Ecto neural progenitor cell (in vitro differentiated cells): ENCODE measurements at places on chromosomes 5 and 9.
A peak's percentile ranks its signal among the peaks of the same experiment; 100 is the strongest.

- DNase-seq: peak; percentile 82
These were observed at the start of gene ECPAS for GRCh38 chr9:111483858-111484571. Gene ECPAS (minus strand): TSS chr9:111484383. CDS start chr9:111472918, 11,465 bp downstream.

GRCh38 chr5:180641566-180641900 lies 7.9 kb downstream of the FLT4 start:
- no peak for DNase-seq

GRCh38 chr9:130820135-130820738 lies 14.8 kb upstream of the ABL1 start:
- DNase-seq: no peak

- no peak for DNase-seq
These were observed 110.1 kb downstream of the SLIT3 start for GRCh38 chr5:169190849-169191248.

DNA sequence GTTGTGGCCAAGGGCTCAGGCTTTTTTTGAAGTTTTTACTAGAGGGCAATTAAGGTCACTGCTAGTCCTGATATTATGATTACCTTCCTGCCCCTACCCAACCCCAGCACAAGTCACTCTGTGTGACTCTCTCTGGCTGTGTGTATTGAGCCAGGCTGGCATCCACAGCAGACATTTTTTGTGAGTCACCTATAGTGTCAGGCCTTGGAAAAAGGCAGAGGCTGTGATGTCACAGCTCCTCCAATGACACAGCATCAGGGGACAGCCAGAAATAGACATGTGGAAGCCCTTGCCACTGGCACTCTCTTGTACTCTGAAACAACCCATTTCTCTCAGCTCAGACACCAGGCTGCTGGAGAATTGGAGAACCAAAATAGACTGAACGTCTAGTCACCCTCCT lies 145.4 kb downstream of the NMUR2 start:
- no peak for DNase-seq

GRCh38 chr5:157574456-157575380 lies 857 bp downstream of the ADAM19 start:
- DNase-seq: peak; percentile 67

- no peak for DNase-seq
These were observed 10.0 kb upstream of the ATG10 start for GRCh38 chr5:81961651-81962440.

DNA sequence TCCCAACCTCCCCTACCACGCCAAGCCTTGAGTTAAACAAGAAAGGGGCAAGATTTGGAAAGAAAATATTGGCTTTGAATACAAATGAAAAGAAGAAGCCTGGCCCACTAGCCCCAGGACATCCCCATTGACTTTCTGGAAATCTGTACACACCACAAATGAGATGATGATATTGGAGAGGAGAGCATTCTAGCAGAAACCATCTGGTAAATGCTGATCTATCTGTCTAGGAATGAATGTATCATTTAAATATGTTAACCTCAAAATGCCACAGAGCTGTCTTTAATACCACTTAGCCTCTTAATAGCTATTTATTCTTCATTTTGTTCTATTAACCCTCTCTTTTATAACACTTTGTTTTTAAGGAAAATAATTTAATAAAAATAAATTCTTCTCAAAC lies 270.2 kb upstream of the PDE4D start:
- no peak for DNase-seq

- no peak for DNase-seq
These were observed 54.9 kb downstream of the PSAT1 start for GRCh38 chr9:78351816-78352215.

GRCh38 chr5:95879661-95880060 lies 57.1 kb upstream of the GLRX start:
- no peak for DNase-seq

DNA sequence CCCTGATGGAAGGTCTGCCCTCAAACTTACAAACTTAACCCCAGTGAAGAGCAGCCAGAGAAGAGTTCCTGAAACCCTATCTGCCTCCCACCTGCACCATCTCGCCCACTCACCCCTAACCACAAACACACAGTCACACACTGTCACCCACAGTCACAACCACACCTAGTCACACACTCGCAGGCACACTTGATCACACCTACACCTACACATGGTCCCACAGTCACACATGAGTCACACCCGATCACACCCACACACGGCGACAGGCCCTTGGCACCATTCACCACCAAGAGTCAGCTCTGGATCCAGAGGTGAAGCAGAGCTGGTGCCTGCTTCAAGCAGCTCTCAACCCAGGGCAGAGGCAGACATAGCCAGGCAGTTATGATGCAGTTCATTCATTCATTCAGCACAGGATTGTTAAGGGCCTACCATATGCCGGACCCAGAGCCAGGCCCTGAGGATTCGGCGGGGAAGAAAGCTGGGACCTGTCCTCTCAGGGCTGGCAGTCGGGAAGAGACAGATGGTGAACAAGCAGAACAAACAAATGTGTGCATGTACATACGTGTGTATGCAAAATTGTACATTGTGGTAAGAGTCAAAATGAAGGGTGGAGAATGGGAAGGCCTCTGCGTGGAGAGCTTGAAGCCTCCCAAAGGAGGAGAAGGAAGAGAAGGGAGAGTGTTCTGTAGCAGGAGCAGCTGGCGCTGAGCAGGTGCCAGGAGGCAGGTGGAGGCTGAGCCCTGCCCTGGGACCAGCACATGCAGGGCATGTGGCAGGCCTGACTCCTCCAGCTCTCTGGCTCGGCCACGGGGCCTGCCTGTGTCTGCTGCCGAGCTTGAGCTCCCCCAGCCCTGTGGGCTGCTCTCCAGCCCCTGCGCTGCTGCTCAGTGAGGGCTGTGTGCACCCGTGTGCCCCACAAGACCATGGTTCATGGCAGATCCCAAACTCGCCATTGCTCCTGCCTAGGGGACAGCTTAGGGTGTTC lies 6.4 kb downstream of the TSPAN17 start:
- DNase-seq: no peak

GRCh38 chr9:126407114-126407870 lies 80.7 kb downstream of the MVB12B start:
- DNase-seq: no peak

DNA sequence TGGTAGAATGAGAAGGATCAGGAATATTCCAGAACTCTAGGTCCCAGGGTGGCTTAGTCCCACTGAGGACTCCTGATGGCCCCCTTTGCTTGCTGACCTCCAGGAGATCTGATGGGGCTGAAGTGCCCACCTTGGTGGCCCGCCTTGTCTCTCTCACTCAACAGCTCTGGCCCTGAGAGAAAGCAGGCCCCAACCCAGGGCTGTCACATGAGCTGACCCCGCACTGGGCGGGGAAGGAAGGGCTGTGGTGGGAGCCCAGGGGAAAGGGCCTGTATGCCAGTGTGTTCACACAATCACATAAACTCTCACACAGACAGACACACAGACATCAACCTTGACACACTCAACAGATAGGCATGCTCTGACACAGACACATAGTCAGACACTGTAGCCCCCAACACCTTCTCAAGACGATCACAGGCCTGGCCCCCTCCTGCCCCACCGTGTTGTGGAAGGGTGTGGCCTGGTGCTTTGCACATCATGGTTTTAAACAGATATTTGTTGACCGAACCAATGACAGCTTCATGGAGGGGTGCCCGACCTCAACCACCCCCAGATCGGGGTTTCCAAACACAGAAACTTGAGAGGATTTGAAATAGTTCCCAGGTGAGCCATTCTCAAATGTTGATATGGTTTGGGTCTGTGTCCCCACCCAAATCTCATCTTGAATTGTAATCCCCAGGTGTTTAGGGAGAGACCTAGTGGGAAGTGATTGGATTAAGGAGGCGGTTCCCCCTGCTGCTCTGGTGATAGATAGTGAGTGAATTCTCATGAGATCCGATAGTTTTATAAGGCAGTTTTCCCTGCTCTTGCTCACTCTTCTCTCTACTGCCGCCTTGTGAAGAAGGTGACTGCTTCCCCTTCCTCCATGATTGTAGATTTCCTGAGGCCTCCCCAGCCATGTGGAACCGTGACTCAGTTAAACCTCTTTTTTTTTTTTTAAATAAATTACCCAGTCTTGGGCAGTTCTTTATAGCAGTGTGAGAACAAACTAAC lies 48.5 kb upstream of the HAND1 start:
- DNase-seq: no peak

DNA sequence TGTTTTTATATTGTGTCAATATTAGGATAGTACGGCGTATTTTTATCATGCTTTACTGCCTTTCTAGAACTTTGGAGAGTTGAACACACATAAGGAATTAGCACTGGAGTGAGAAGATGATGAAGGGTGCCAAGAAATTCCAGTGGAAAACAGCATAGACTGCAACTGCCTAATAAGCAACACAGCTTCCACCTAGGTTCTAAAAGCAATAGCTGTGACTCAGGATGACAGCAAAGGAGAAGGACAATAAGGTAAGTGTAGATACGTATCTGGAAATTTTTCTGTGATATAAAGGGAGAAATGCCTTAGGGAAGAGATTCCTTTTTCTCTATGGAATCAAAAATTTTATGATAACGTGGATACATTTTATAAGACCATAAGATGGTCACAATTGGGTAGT lies 7.4 kb downstream of the PTPRD start:
- no peak for DNase-seq

GRCh38 chr5:126597156-126597555 lies 2.1 kb upstream of the ALDH7A1 start:
- no peak for DNase-seq

DNA sequence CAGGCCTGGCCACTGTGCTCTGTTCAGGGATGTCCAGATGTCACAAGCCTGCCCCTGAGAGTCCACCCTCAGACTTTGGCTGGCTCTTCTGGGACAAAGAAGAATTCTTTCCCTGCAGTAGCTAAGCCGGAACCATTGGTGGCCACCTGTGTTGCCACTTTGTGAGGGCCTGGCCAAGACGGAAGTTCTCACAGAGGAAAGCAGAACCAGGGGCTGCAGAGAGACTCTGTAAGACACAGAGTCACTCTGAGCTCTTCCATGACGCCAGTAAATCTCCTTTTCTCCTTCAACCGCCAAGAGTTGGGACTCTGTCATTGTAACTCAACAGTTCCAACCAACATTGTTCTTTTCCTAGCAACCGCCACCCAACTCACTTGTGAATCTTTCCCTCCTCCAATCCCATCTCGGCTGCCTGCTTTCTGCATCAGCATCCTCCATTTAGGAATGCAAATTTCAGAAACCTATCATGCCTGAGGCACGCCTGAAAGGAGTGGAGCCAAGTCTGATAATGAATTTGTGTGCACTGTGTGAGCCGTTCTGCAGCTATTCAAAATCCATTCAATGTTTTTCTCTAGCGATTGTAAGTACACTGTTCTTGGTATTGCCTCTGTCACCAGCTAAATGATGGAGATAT lies 37.8 kb upstream of the ATP6V1G1 start:
- DNase-seq: no peak

GRCh38 chr5:112339761-112340160 lies 79.3 kb downstream of the EPB41L4A start:
- no peak for DNase-seq

DNA sequence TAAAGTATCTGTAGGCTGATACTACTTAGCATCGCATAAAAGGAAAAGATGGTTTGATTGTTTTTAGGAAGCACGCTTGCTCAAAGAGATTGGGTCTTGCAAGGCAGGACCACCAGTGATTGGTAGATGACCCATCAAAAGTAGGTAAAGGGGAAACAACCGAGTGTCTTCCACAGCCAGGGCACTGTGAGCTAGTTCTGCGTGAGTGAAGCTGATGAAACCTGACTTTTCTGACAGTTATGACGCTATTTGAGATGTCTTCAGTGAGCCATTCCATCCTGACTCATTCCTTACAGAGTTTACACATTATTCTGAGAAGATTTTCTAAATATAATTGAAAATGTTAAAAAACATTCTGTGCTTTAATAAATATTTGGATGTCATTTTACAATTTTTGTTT lies 49.7 kb downstream of the BASP1 start:
- DNase-seq: no peak

GRCh38 chr5:78640662-78641474 lies 7.7 kb downstream of the LHFPL2 start:
- DNase-seq: no peak

DNA sequence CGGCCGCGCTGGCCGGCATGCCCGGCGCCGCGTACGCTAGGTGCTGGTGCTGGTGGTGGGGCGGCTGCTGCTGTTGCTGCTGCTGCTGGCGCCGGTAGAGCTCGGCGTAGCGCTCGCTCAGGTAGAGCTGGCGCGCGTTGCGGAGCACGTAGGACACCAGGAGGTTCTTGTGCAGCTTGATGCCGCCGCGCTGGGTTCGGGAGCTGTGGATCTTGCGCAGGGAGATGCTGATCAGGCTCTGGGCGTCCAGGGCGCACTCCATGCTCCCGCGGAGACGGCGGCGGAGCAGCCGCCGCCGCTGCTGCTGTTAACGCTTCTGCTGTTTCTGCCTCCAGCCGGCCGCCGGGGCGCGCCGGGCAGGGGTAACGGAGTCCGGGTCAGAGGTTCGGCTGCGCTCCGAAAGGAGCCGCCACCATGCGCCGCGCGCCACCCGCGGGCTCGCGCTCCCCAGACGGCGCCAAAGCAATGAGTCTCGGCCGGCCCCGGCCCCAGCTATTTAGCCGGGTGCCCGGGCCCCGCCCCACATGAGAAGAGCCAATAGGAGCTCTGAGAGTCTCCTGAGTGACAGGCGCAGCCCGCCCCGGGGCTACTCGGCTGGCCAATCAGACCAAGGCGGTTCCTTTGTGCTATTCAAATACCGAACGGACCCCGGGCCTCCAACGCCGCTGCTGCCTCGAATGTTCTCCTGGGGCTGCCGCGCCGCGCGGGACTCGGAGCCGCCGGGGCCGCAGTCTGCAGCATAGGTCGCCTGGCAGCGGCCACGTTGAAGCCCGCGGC lies at the start of gene IER5L:
IER5L (minus strand) TSS at position 471 of the 777 bp plus-strand sequence; CDS start at position 262, 209 bp downstream.
- DNase-seq: peak; percentile 99

DNA sequence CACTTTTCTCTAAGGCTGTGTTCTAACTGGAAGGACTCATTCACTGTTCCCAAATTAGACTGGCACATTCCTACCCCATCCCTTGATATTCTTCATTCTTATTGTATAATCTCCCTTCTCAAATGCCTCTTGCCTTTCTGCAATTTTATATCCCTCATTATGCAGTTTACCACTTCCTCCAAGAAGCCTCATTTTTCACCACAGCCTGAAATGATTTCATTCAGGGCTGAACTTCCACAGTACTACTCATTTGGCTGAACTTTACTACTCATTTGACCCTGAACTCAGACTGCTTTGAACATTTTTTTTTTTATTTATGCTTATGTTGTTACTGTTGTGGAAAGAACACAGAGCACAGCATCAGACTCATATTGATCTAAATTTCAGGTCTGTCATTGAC lies 32.7 kb downstream of the GRIA1 start:
- no peak for DNase-seq

GRCh38 chr9:99085949-99086948 lies 18.7 kb upstream of the TGFBR1 start:
- no peak for DNase-seq

- peak; percentile 87 for DNase-seq
These were observed 35.2 kb upstream of the PITX1 start for GRCh38 chr5:135069016-135069770.
